Activated gamma-delta T cell treated with Interleukin-2 at 50 U/mL for 16 hours (primary cell): ENCODE measurements at places on chromosomes 6 and 20.

DNA sequence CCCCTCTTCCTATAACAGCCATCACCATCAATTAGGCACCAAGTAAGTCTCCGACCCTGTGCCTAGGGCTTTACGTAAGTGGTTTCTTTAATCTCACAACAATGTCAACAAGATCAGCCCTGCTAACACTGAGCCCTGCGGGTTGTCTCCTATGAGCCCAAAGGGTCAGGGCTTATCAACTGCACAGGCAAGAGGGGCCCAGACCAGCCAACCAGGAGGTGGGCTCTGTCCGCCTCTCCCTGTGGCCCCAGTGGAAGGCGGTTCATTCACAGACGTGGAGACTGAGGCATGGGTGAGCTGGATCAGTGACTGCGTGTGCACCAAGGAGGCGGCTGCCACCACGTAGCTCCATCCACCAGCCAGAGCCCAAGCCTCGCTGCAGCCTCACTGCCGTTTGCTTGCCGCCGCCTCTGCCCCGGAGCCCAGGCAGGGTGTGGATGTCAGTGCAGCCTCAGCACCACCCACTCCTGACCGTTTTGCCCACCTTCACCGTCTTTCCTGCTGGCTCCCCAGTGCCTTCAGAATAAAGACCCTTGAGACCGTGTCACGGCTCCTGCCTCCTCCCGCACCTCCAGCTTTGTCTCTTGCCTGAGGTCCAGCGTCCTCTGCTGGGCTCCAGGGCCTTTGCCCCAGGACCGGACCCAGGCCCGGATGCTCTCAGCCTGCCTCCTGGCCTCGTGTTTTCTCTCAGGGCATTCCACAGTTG lies 78.7 kb downstream of the DLL1 start:
- no peak for DNase-seq

DNA sequence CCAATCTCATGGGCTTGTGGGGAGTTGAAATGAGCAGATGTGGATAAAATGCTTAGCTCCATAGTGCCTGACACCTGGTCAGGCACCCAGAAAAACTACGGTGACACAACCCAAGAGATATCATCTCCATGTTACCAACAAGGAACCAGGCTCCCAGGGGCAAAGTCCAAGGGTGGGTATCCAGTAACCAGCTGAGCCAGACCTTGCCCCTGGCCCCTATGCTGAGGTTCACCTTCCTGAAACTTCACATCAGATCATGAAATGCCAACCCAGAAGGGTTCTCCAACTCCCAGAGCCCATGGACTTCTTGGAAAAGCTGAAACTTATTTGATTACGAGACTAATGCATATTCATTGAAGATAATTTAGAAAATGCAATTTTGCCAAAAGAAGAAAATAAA lies 141.8 kb upstream of the KCNG1 start:
- DNase-seq, result no peak

- DNase-seq, result no peak
These were observed 11.8 kb downstream of the TRIM10 start for GRCh38 chr6:30149234-30149633.

DNA sequence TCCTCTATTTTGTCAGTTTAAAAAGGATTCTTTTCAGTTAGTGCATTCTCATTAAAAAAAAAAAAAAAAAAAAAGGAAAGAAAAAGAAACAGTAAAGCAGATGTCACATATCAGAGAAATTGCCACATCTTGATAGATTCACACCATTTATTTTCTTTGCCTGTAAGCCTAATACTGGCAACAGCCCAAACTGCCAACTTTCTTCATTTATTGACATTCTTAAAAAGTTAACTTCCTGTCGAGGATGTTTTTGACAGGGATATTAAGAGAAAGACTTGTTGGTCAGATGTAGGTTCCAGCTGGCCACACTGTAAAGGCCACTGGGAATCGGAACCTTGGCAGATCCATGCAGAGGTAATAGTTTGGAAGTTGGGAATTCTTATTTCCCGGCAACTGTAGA lies 332.6 kb downstream of the NRN1 start:
- no peak for DNase-seq

- DNase-seq, result no peak
These were observed 152.5 kb upstream of the MAP3K7 start for GRCh38 chr6:90739339-90739738.

GRCh38 chr6:149218471-149218870 lies 99.0 kb upstream of the TAB2 start:
- no peak for DNase-seq

DNA sequence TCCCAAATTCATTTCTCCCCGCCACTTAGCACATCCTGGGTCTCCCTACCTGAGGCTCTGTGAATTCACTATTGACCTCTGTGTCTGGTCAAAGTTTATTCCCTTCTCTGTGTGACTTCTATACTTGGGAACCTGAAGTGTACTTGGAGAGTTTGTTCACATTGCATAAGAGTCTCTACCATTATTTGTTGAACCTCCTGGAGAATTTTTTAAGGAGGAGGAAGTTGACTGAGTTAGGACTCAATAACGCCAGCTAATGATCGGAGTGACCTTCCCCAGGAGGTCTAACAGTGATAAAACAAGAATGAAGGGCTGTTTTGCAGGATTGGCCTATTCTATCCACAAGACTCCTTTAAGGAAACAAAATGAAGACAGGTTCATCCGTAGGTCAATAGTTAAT lies 23.6 kb downstream of the STMND1 start:
- DNase-seq, result no peak

- DNase-seq, result no peak
These were observed 28.7 kb downstream of the ECT2L start for GRCh38 chr6:138824482-138825144.

- peak; percentile 75 for DNase-seq
These were observed at the start of gene DUSP22 for GRCh38 chr6:291697-292505. Gene DUSP22, plus strand, starts transcription at chr6:292487. Its CDS starts 53 bp downstream, at chr6:292540.
